ENCODE measurements at places on chromosomes 6 and 20.

GRCh38 chr6:84774157-84774984 is 10.0 kb upstream of the TBX18 start:
- DNase-seq, result peak; percentile 45

- no peak for DNase-seq
Observed at GRCh38 chr6:149054559-149055194, 262.8 kb upstream of the TAB2 start.

- no peak for DNase-seq
Observed at GRCh38 chr6:13229205-13230085, 98.9 kb downstream of the TBC1D7 start.

DNA sequence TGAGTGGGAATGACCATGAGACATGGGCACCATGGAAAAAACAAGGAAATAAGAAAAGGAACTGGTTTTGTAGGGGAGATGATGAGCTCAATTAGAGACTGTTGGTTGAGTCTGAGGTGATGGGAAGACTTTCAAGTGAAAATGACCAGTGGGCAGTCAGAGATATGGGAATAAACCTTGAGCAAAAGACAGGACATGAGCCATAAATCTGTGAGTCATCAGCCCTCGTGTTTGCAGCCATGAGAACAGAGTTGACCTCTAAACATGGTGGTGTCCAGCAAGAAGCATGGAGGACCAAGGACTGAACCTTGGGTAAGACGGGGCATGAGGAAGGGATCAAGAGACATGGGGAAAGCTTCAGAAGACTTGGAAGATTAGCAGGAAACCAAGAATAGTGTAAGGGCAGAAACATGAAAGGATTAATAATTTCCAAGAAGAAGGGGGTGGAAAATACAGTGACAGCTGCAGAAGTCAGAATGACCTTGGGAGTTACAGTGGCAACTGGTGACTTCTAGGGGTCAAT is 280.6 kb upstream of the PRDM1 start:
- no peak for DNase-seq

DNA sequence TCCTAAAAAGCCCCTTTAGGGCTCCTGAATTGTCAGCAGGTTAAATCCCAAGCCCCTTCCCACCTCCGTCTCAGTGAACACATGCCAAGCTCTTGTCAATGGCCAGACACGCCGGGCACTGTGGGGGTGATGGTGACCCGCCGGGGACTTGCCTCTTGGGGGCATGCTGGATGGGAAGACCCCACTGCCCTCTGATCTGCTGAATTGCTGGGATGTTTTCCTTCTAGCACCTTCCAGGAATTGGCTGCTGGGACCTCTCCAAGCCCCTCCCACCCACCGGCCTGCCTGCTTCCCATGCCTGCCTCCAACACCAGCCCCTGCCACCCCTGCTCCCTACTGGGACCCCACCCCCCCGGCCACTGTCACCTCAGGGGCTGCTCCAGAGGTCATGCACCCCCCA is 345.9 kb downstream of the CDH4 start:
- DNase-seq, result no peak

DNA sequence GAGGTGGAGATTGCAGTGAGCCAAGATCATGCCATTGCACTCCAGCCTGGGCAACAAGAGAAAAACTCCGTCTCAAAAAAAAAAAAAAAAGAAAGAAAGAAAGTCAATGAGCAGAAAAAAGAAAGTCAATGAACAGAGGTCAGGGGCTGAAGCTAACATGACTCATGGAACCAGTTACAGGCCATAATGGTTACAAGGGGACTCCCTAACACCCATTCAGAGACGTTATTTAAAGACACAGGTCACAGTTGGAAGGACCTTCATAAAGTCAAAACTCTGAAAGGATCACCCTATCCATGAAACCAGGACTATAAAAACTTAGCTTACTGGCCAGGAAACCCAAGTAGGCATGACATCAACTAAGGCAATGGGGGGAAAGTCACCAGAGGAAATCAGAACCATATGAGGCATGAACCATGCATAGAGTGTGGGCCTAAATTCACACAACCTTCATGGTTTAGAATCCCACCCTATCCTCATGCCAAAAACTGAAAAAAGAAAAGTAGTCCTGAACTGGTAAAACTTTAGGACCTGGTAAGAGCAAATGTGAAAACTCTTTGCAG is 18.2 kb downstream of the FBXL4 start:
- no peak for DNase-seq

Data from GOT3 (cell line).